CD4-positive, alpha-beta T cell treated with Interleukin-6 at 100 ng/mL for 8 hours (primary cell): ENCODE measurements at places on chromosomes 12 and 14.

GRCh38 chr12:123513805-123514204 lies 19.7 kb downstream of the RILPL1 start:
- DNase-seq: no peak

DNA sequence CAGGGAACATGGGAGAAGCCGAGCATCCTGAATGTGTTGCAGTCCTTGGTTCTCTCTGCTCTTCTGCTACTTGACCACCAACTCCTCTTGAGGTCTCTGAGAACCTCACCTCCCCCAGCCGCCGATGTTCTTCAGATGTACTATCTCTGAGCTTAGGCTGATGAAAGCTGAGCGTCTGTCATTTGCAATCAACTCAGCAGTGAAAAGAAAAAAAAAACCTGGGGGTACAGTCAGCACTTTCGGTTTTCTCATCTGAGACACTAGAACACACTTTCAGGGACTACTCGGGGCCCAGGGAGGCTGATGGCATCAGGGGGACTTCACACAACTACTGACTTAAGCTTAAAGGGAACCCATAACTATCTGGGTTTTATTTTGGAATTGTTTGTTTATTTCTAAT lies 9.6 kb upstream of the FLVCR2 start:
- no peak for DNase-seq

DNA sequence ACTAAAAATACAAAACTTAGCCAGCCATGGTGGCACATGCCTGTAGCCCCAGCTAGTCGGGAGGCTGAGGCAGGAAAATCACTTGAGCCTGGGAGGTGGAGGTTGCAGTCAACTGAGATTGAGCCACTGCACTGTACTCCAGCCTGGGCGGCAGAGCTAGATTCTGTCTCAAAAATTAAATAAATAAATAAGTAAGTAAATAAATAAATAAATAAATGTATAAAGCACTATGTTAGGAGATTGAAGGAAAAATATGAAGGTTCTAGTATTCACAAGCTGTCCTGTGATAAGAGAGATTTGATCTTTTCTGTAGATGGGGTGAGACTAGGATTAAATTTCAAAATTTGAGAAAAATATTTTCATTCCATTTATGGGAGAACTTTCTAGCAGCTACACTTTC lies 5.7 kb downstream of the DNAJC22 start:
- no peak for DNase-seq

DNA sequence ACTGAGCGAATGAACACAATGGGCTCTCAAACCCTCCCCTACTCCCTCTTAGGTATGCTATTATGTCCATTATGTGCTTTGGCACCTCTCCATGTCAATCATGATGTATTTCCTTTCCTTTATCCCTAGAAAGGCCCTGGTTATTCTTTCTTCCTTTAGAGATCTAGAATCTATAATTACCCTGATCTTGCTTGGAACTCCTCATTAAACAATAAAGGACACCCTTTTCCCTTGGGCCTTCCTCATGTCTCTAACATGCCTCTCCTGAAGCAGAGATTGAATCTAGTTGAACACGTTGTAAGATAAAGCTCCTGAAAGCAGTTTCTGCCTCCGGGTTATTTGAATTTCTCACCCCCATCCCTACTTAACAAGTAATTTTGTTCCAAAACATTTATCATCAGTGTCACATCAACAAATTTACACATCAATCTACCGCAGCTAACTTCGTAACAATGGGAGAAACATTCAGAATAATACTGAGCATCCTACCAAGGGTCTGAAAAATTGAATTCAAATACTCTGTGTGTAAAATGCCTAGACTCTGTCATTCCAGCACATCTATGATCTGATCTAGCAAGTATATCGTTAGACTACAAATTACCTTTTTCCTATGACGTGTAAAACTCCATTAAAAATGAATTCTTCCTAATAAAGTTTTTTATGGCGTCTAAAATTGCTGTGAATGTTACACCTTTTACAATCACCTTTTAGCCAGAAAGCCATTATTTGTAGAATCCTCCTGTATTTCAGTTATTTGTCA lies 5.4 kb downstream of the USP44 start:
- no peak for DNase-seq

DNA sequence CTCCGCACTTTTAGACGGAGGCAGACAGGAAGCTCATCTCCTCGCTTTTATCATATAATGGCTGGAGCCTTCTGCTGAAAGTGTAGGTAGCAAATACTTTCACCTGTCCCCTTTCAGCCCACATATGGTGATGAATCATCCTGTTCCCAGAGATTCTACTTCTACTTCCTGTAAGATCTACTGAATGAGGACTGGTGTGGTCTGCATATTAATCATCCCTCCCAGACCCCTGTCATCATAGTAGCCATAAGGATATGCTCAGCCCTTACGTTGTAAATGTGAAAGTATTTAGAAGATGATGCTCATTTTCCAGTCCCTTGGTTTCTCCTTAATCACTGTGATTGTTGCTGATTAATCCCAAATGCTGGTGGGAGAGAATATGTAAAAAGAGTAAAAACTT lies 268.2 kb upstream of the GRIP1 start:
- no peak for DNase-seq

DNA sequence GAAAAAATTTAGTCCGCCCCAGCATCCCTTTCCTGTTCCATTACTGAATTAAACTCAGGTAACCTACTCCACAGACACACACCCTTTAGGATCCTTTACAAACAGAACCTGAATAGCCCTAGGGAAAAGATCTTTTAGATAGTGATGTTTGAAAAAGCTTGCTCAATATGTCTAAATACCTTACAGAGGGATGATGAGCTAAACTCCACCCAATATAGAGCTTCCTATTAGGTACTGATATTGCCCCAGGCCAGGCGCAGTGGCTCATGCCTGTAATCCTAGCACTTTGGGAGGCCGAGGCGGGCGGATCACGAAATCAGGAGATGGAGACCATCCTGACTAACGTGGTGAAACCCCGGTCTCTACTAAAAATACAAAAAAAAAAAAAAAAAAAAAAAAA lies 50.1 kb downstream of the FERMT2 start:
- DNase-seq: no peak

- DNase-seq: no peak
These were observed 496.5 kb upstream of the ATP2B1 start for GRCh38 chr12:90205165-90205564.

DNA sequence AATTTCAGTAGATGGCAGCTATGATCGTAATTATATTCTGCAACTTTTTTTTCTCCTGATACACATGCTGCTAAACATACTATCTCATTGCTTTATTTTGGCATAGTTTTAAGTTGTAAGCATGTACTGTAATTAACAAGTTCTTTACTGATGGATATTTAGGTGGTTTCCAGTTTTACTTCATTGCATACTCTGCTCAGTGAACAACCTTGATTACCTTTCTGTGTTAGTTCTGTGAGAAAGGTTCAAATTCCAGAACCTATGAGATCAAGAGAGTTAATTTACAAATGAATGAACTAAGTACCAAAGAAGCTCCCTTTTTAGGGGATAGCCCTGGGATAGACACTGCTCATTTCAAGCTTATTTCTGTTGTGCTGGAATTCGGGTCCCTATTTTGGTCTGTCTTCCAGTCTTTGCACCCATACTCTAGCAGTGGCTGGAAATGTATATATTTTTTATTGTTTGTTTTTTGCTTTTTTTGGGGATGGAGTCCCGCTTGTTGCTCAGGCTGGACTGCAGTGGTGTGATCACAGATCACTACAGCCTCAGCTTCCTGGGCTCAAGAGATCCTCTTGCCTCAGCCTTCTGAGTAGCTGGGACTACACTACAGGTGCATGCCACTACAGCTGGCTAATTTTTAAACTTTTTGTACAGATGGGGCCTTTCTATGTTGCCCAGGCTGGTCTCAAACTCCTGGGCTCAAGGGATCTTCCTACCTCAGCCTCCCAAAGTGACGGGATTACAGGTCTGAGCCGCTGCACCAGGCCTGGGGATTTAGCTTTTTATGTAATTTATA lies 10.6 kb downstream of the PAPOLA start:
- no peak for DNase-seq

GRCh38 chr14:104204660-104205149 lies 66.3 kb downstream of the KIF26A start:
- no peak for DNase-seq
